H54 (cell line): ENCODE measurements at places on chromosomes 11 and 22.

- no peak for DNase-seq
These were observed 135.2 kb upstream of the NCAM1 start for GRCh38 chr11:112826026-112826425.

DNA sequence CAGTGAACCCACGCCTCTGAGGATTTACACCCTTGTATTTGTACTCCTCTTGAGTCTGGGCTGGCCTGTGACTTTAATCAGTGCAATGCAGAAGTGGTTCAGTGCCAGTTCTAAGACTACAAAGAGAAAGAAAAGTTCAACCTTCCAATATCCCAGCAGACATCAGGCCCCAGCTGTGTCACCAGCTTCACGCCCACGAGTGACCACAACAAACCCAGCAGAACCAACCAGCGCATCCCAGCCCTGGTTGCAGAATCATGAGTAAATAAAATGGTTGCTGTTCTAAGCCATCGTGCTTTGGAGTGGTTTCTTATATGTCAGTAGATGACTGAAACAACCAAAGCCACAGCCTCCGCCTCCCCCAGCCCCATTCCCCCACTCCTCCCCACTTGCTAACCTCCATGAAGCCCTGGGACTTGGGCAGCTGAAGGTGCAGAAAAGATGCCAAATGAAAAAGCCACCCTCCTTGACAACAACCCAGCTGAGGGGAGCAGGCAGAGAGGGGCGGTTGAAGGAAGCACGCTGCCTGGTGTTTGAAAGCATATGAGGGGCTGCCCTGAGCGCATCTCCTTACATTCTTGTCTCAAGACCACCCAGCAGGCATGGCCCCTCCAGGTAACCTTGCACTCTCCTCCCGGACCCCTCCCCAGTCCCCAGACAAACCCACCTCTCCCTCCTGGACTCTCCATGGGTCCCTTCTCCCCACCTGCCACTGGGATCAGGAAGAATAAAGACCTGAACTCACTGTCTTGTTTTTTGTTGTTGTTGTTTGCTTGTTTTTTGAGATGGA, 20.9 kb downstream of the TSKU start:
- DNase-seq, result no peak

DNA sequence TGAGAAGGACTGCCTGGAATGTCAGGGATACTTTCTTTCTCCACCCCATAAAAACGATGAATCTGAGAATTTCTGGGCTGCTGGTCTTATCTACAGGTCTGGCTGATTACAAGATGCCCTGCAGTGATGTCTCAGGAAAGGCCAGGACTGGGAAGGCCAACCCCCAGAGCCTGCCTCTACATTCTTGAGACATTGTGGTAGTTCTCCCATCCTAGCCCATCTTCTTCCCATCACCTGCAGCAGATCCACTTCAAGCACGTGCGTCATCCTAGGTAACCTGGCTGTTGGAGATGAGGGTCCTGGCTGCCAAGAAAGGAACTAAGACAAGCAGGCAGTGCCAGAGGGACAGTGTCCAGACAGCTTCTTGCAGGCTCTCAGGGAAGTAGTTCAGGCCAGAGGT, 44.1 kb upstream of the E2F8 start:
- no peak for DNase-seq

- DNase-seq, result no peak
These were observed 19.5 kb upstream of the TPH1 start for GRCh38 chr11:18065572-18065971.

- DNase-seq, result no peak
These were observed 125.3 kb downstream of the MORC2 start for GRCh38 chr22:30843245-30843644.

GRCh38 chr11:57936050-57936418, 87.6 kb upstream of the OR9Q1 start:
- DNase-seq, result no peak

DNA sequence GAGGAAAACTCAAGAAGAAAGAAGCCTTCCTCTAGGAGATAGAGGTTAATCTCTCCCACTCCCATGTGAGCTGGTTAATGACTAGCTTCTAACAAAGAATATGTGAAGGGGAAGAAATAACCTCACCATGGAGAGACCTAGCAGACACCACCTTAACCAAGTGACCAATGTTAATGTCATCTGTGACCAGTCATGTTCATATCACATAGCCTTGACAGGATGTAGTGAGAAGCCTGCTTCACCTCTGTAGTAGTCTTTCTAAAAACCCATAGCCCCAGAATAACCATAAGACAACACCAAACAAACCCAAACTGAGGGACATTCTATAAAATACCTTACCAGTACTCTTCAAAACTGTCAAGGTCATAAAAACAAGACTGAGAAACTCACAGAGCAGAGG, 21.5 kb upstream of the POU2AF1 start:
- no peak for DNase-seq

DNA sequence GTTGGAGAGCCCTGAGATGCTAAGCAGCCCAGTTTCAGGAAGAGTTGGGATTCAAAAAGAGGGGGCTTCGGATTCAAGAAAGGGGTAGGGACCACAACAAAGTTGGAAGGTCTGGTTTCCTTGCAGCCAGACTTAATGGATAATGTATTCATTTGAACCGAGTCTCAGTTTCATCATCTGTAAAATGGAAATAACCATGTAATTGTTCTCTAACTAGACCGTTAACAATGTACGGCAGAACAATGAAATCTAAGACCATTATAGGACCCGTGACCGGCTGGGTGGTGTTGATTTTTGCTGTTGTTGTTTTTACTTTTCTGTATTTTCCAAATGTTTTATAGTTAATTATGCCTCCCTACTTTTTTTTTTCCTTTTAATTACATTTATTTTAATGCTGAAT, 6.4 kb upstream of the MRPL48 start:
- DNase-seq, result no peak

DNA sequence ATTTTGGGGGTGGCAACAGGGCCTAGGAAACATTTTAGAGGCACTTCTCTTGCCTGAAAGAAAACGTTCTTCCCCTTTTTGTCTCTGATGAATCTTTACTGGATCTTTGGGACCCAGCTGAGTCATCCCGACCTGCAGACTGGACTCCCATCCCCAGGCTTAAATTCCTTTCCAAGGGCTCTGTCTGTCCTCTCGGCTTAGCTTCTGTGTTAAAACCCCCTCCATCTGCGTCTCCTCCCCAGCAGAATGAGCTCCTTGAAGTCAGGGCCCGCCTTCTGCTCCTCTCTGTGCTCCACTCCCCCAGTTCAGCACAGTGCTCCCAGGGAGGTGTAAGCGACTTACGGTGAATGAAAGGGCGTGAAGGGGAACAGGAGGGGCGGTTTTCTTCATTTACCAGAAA, 895 bp upstream of the DAGLA start:
- no peak for DNase-seq
